HS-5 (cell line): ENCODE measurements at places on chromosomes 4 and X.

DNA sequence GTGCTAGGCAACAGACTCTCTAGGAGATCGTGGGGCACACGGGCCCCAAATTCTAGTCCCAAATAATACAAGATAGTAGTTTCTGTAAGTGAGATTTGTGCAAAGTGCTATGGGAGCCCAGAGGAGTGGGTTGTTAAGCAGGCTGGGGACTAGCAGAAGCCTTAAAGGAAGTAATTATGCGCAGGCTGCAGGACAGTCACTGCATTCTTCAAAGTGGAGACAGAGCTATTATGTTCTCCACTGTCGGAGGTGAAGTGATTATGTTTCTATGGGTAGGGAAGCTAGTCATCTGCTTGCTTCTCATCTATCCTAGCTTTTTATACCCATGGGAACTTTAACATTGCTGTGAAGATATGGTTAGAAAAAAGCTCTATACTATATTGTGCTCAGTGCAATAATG, 154.2 kb downstream of the CPE start:
- no peak for DNase-seq

- DNase-seq: no peak
Observed at GRCh38 chr4:120755864-120756263, 166.7 kb downstream of the PRDM5 start.

- no peak for DNase-seq
Observed at GRCh38 chr4:112807083-112807482, 170.1 kb downstream of the LARP7 start.

- DNase-seq: no peak
Observed at GRCh38 chr4:58843455-58843854, 1733.3 kb upstream of the IGFBP7 start.

- DNase-seq: no peak
Observed at GRCh38 chrX:154401045-154401799, 3.0 kb downstream of the RPL10 start.

GRCh38 chrX:22360129-22360528, 87.4 kb downstream of the CBLL2 start:
- DNase-seq: no peak

DNA sequence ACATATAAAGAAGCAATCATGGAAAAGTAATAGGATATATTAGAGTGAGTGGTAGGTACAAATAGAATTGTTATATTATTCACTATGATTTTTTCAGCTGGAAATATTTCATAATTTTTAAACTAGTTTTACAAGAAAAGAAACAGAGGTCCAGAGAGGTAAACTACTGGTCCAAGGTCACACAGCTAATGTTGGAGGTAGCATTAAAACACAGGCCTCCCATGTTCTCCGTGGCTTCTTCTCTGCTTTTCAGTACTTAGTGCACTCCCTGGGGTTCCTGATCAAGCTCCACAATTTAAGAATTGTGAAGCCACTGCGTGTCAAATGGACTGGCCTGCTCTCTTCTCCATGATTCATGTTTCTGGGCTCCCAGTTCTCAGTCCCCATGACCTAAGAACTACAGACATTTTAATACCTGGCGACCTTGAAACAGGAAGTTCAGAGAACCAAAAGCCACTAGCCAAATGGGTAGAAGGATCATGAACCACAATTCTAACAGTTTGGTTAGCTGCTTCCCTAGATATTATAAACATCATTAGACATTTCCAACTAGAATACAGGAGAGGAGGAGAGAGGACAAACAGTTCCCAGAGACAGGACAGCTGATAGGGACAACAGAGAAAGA, 172.0 kb upstream of the KLF3 start:
- no peak for DNase-seq

DNA sequence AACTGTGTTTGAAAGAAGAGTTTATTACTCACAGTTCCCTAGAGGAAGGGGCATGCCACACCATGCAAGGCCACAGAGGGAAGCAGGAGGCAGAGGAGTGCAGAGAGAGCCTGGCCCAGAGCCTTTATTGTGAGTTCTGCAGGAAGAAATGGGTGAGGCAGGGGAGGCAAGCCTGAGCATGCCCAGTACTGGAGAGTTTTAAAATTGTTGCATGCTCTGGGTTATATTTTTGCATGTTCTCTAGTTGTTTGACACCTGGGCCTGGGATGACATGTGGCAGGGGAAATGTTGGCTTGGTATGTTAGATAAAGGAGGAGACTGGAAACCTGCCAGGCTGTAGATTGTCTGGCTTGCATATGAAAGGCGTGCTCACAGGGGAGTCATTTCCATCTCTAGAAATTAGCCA, 19.7 kb upstream of the CRMP1 start:
- DNase-seq: no peak
